ENCODE measurements at places on chromosomes 12 and 14. TPM values are rescaled to one million over a fixed set of nuclear protein-coding genes. Genes with fewer than 3 reads are reported as not detected.

- no peak for DNase-seq
Measured at GRCh38 chr12:39144613-39145061, 239.2 kb upstream of the CPNE8 start.

Gene BCDIN3D
- 8.1 TPM for polyA plus RNA-seq

Gene CCDC88C
- polyA plus RNA-seq: 34.6 TPM

GRCh38 chr12:102483466-102483865 is 3.1 kb upstream of the IGF1 start:
- DNase-seq: no peak

DNA sequence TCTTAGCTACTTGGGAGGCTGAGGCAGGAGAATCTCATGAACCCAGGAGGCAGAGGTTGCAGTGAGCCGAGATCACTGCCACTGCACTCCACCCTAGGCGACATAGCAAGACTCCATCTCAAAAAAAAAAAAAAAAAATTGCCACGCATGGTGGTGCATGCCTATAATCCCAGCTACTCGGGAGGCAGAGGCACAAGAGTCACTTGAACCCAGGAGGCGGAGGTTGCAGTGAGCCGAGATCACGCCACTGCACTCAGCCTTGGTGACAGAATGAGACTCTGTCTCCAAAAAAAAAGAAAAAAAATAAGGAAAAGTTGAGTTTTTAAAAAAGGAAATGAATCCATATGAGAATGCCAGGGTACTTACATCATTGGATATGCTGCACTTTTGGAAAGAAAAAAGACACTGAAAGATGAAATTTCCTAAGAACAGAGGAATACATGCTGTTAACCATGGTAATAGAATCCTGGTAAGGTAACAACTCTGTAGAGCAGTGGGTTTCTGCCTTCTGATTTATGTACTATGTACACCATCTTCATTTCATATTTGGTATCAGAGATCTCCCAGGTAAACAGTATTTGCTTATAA is 222.7 kb downstream of the ERC1 start:
- DNase-seq: no peak

Gene TOGARAM1
- 34.6 TPM for polyA plus RNA-seq

DNA sequence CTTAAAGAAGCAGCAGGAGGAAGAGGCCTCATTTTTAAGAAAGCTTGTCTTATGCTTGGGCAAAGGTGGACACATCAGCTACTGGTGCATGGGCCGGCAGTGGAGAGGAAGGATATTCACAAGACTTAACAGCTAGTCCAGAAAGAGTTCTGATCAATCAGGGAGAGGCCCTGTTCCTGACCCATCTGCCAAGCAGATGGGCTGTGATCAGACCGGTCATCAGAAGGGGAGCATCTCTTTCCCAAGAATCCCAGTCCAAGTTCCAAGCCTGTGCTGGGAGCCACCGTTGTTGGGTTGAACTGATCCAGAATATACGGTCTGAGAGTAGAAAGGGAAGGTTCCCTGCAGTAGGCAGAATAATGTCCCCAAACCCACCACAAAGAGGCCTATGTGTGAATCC is 32.7 kb upstream of the SOCS2 start:
- no peak for DNase-seq

DNA sequence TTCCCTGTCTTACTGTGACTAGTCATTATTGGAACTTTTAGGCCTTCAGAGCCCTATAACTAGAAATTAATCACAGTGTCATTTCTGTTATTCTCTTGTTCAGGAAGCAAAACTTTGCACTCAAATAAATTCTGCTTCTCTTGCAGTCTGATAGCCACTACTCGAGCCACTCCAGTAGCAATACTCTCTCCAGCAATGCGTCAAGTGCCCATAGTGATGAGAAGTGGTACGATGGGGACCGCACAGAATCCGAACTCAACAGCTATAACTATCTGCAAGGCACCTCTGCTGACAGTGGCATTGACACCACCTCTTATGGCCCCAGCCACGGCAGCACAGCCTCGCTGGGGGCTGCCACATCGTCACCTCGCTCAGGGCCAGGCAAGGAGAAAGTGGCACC is 223.2 kb upstream of the RGS6 start:
- DNase-seq: no peak

- no peak for DNase-seq
Measured at GRCh38 chr14:100309028-100309737, 2.9 kb upstream of the SLC25A29 start.
